Stimulated activated CD8-positive, alpha-beta memory T cell treated with anti-CD3 and anti-CD28 coated beads, Interleukin-4, amount 100 ng/mL, for 1 hour (primary cell): ENCODE measurements at places on chromosomes 2 and 18.

GRCh38 chr2:120250640-120251039, 2.0 kb upstream of the RALB start:
- DNase-seq: no peak

DNA sequence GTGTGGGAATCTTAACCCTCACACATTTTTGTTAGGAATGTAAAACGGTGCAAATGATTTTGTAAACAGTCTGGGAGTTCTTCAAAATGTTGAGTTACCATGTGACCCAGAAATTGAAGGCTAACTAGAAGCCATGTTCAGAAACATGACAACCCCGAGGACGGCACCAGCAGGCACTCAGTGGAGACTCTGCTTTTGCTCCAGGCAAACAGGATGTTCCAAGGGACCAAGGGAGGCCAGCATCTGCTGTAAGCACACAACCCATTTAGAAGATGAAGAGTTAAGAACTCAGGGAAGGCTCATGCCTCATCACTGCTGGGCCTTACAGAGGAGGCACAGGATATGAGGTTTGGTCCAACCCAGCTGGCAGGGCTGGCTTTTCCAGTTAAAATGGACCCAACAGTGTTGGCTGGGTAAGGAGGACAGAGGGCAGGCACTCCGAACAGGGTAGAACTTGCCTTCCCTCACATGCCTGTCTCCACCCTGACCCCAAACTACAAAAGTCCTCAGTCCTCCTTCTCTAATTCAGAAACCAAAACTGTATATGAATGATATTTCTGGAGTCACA, 23.6 kb downstream of the PARD6G start:
- no peak for DNase-seq

GRCh38 chr2:25701801-25702200, 28.4 kb upstream of the DTNB start:
- no peak for DNase-seq

GRCh38 chr2:9543557-9543956, 12.1 kb downstream of the ADAM17 start:
- no peak for DNase-seq

GRCh38 chr2:74676331-74676730, 22.3 kb downstream of the SEMA4F start:
- no peak for DNase-seq

DNA sequence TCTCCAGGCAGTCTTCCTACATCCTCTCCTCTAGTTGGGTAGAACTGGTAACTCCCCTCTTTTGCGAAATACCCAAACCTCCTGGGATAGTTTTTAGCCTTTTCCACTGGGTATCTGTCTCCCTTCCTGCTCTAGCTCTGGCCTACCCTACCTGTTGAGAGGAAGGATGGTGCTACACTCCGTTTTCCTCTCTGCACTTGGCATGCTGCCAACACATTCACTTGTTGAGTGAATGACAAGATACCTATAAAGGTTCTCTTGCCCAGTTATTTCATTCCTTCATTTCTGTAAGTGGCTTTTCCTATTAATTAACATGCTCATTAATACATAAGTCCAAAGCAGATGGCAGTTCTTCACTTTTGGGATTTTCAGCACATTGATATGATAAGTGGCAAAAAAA, 293.8 kb downstream of the CNTNAP5 start:
- no peak for DNase-seq

GRCh38 chr2:12928197-12928774, 211.6 kb downstream of the TRIB2 start:
- no peak for DNase-seq
